ENCODE measurements at places on chromosomes 13 and 19.
A peak's percentile ranks its signal among the peaks of the same experiment; 100 is the strongest.

DNA sequence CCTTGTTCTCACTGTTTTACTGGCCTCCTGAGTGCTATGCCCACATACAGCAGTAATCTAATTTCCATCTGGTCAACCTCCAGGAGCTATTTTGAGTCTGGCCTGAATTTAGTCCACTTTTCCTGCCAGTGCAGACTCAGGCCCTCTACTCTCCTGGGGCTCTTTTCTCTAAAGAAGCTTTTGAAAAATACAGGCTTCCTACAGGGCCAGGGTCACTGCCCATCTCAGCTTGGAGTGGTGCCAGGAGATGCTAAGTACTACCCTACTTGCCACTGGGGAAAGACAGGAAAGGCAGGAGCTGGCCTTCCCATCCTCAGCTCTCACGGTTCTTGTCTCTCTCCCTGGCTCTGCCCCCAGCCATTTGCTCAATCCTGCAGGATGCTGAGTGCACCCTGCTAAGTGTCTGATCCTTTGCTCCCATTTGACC lies 101.7 kb upstream of the SERP2 start:
- no peak for DNase-seq

DNA sequence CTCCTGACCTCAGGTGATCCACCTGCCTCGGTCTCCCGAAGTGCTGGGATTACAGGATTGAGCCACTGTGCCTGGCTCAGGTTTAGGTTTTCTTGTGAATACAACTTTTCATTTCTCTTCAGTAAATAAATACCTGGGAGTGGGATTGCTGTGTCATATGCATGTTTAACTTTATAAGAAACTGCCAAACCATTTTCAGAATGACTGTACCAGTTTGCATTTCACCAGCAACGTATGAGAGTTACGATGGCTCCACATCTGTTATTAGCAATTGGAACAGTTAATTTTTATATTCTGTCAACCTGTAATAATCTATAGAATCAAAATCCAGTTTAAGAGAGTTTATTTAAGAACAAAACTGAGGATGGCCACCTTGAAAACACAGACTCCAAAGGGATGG lies 52.2 kb downstream of the TEX26 start:
- DNase-seq, result no peak

DNA sequence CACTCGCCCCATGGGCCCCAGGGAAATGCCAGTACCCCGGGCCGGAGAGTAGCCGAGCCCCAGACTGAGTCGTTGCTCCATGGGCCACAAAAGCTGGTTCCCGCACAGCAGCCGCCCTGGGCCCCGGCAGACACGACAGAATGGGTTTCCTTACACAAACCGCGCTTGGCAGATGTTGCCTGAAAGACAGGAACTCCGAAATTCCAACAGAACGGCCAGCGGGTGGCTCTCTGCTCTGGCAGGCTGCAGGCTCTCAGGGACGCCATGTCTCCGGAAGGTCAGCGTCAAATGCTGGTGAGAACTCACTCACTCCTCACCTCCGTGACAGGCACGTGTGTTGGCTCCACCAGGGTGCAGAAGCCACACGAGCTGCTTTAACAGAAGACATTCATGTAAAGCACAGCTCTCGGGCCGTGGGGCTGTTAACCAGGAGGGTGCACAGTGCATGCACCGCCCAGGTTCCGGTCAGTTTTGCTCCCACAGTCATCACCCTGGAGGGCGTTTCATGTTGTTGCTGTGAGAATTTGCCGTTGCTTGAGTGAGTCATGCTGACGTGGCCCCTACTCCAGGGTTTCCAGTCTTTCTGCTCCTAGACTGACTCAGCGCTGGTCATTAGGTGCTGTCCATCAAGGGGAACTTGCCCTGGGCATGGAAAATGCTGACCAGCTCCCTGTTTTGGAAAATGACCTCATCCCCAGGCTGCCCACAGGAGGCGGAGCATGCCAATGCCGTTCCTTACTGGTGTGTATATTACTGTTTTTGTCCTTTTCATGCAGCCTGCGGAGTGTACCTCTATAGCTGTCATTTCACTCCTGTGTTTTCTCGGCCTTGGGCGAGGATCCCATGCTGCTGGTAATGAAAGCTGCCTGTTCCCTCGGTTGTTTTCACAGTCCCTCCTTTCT lies 44.8 kb downstream of the ANKRD10 start:
- no peak for DNase-seq

GRCh38 chr13:87087741-87088140 lies 583.4 kb upstream of the SLITRK5 start:
- DNase-seq, result no peak

DNA sequence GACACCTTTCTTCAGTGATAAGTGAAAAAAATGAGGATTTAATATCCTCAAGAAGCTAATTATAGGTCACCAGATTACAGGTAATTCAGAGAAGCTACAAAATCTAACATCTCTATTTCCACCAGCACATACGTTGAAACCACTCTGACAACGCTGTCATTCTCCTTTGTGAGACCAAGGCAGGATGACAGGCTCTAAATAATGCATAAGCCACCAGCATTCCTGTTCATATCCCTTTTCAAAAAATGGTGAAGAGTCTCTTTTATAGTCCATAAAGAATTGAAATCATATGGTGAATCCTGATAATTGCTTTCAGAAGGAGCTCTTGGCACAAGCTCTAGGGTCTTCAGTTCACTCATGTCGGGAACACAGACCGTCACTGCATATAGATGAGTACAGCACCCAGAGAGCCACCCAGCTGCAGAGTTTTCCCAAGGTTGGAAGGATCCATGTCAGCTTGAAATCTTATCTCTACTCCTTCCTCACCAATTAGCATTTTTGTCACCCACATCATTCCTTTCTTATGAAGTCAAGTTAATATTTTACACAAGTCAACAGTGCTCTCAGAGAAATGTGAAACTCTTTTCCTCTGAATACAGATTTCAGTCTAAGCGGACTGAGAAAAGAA lies 431.4 kb downstream of the TBC1D4 start:
- no peak for DNase-seq

GRCh38 chr19:34649886-34650543 lies 26.9 kb downstream of the SCGB2B2 start:
- no peak for DNase-seq

DNA sequence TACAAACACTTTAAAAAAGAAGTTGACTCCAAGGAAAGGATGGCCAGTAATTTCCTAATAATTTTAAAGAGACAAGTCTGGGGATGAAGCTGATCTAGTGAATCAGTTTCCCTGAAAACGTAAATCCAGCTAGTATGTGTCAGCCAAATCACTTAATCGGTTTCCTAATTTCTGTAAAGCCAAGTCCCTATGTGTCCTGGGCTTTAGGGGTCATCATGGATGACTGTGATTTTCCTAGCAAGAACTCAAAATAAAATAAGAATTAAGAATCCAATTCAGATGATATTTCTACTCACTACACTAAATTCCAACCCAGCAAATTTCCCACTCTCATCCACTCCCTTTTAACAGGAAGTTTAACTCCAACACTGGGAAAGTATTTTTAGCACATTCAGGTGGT lies 35.9 kb downstream of the ELF1 start:
- DNase-seq, result no peak

DNA sequence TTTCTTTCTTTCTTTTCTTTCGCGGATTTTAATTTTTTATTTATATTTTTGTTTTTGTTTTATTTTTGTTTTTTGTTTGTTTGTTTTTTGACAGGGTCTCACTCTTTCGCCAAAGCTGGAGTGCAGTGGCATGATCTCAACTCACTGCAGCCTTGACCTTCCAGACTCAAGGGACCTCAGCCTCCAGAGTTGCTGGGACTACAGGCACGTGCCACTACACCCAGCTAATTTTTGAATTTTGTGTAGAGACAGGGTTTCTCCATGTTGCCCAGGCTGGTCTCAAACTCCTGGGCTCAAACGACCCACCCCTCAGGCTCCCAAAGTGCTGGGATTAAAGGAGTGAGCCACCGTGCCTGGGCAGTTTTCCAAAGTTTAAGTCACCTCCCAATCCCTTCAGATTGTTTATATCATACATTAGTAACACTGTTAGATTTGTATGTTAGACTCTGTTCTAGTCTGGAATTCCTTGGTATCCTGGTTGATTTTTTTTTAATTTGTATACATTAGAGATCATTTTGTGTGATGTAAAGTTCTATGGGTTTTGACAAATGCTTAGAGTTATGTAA lies 597.3 kb downstream of the DCT start:
- DNase-seq, result no peak

- DNase-seq, result no peak
These were observed 31.1 kb downstream of the AP1M1 start for GRCh38 chr19:16228637-16229321.

- DNase-seq, result peak; percentile 66
These were observed 7.2 kb upstream of the CCDC97 start for GRCh38 chr19:41302624-41303351.

DNA sequence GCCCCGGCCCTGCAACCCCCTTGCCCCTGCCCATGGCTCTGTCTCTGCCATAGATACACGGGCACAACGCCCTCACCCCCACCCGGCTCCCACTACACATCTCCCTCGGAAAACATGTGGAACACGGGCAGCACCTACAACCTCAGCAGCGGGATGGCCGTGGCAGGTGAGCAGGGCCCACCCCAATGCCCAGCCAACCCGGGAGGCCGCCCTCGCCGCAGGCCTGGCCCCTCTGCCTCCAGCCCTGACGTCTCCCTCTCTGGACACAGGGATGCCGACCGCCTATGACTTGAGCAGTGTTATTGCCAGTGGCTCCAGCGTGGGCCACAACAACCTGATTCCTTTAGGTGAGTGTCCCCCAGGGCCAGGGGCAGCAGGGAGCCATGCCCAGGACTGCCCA lies 7.7 kb downstream of the YIPF2 start:
- DNase-seq, result no peak

- DNase-seq, result no peak
These were observed 4.3 kb upstream of the IFNL2 start for GRCh38 chr19:39263912-39264305.

GRCh38 chr13:103007427-103007762 lies 58.8 kb downstream of the SLC10A2 start:
- no peak for DNase-seq

DNA sequence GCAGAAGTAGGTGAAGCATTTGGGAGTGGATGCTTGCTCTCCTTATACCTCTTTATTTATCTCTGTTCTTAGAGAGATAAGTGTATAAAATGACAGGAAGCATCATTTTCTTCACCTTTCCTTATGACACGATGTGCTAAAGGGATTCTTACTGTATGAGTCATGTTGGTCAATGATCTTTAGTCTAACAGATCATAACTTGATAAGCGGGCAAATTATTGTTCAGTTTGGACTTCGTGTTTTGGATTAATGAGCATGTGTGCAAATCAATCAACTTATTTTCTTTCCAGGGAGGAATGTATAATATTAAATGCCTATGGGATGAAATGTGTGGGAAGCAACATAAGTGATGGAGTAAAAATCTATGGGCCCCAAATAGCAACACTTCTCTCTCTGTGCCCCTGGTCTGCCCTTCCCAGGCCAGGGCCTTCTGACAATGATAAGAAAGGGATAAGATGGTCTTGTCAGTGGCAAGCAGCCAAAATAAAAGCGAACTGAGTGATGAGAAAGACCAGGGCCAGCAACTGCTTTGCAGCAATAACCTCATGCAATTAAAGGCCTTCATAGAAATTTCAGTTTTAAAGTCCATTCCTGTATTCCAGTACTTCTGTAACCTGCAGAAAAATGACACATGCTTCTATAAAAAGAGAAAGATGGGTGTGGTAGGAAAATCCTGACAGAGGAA lies 61.4 kb downstream of the SLC10A2 start:
- no peak for DNase-seq

DNA sequence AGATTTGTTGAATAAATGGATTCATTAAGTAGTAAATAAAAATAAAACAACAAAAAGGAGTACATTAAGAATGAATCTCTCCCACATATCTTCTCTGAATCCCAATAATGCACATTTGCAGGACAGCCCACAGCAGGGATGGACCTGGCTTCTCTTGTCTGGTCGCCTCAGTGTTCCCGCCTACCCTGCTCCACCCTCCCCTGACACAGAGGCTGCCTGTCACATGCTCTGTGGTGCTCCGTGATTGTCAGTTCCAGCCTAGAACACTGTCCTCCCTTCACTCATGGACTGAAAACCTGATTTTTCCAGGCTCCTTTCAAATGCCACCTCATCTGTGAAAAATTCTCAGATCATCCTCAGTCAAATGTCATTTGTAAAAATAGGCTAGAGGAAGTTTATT lies 94.5 kb upstream of the GPR12 start:
- no peak for DNase-seq

DNA sequence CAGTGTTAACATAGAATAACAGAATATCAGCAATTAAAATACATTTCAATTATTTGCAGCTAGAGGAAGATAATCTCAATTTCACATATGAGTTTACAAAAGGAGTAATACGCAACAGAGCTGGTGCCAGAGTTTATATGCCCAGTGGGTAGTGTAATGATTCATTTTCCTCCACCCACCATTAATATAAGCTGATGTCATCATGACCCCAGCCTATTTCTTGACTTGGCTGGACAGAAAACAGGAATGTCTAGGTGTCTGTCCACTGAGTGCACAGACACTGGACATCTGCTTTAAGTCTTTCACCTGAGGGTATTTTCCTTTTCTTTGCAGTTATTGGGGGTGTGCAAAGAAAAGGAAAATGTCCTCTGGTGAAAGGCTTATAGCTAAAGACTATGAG lies 335.5 kb downstream of the TBC1D4 start:
- DNase-seq, result no peak
